ENCODE measurements at places on chromosomes 1 and 21.

DNA sequence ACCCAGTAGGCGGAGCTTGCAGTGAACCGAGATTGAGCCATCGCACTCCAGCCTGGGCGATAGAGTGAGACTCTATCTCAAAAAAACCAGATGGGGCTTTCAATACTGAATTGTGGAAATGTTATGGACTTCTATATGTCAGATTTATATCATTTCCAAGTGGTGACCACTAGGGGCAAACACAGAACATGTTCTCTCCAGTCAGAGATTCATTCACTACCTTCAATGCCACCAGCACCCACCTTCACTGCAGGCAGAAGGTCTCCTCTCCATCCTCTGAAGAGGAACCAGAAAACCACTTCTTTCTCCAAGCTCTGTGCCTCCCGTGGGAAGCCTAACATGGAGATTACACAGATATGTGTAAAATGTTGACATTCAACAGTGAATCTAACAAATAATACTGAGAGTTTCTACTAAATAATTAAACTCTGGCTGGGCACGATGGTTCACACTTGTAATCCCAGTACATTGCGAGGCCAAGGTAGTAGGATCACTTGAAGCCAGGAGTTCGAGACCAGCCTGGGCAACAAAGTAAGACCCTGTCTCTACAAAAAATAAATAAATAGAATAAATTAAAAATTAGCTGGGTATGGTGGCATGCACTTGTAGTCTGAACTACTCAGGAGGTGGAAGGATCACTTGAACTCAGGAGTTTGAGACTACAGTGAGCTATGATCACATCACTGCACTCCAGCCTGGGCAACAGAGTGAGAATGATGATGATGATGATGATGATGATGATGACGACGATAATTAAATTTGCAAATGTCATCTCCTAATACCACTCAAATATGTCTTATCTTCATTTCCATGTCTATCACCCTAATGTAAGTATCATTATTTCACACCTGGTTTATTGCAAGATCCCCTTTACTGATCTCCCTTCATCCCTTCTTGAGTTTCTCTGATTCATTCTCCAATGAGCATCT lies 151.1 kb downstream of the ZNF281 start:
- DNase-seq: no peak

DNA sequence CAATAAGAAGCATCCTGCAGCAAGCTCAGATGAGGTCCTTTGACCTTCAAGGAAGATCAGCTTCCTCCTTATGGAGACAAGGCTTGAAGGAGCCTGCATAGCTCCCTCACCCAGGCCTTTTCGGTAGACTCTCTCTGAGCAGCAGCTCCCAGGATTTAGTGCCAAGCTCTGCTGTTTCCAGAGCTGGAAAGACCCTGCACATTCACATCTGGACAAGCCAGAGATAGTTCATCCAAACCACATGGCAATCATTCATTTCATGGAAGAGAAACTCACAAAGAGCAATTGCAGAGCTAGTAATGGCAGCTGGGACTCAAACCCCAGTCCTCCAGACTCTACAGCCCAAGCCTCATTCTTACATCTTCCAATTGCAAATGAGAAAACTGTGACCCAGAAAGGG lies 76.4 kb upstream of the EDN2 start:
- no peak for DNase-seq

- DNase-seq: no peak
Observed at GRCh38 chr1:77399250-77400086, 117.6 kb downstream of the AK5 start.

GRCh38 chr1:37752583-37753471 lies 12.1 kb downstream of the EPHA10 start:
- DNase-seq: peak; percentile 39

GRCh38 chr1:204503122-204503912 lies 8.7 kb upstream of the PIK3C2B start:
- DNase-seq: no peak

All from activated CD4-positive, alpha-beta memory T cell treated with anti-CD3 and anti-CD28 coated beads for 36 hours (primary cell).